ENCODE measurements at places on chromosomes 7 and 10. TPM values are rescaled to one million over a fixed set of nuclear protein-coding genes. Genes with fewer than 3 reads are reported as not detected.

DNA sequence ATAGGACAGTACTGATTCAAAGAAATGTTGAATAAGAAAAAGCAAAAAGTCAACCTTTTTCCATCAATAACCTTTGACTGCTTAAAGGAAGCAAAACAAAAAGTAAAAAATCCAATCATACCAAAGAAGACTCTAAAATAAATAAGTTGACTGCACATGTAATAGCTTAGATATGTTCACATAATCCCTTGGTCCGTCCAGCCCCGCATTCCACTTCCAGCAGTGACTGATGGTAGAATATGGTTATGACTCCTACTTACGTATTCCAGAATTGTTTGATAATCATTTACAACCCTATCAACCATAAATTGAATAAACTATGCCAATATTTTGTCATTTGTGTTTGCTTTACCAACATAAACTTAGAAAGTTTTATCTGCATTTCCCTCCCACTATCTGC lies 77.9 kb downstream of the CTNNA3 start:
- DNase-seq = no peak

- no peak for DNase-seq
Measured at GRCh38 chr10:78764436-78764835, 304.3 kb upstream of the ZMIZ1 start.

DNA sequence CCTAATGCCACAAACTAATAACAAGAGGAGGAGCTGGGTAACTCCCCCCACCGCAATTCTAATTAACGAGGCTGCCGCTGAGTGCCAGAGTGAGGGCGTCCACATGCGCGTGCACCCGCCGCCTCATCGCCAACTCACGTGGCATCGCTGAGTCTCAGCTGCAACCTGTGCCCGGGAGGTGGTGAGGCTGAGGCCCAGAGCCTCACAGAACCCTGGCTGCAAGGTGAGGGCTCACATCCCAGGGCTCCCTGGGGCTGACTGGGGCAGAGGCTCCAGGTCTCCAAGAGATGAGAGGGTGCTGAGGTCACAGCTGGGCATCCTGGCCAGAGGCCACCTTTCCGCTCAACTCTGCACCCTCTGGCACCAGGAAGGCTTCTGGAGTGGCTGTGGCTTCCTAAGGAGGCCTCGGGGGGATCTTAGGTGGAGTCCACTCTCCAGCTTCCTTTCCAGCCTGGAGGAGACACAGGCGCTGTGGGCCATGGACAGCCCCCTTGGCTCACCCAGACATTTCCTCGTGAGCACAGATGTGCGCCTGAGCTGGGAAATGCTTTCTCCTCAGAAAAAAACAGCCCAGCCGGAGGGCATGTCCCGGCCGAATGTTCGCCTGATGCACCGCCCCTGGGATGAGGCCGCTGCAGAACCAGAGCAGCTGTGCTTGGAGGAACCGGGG lies 242.6 kb downstream of the MAD1L1 start:
- peak; percentile 49 for DNase-seq

UTF1 gene
- not detected for total RNA-seq

DNA sequence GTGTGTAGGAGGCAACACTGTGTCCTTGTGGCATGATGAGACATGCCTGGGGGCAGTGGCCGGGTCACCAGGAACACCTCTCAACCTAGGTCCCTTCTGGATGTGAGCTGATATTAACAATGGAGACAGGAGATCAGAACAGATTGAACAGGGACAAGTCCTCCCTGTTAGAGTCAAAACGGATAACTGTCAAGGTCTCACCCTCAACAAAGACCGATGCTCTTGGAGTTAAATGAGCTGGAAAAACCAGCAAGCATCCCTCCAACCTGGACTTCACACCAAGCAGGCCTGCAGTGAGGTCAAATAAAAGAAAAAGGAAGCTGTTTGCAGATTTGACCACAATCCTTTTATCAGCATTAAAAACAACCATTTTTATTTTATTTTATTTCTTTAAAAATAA lies 49.0 kb downstream of the SLIT1 start:
- DNase-seq = no peak

- DNase-seq = no peak
Measured at GRCh38 chr10:20117471-20117870, 301.2 kb downstream of the PLXDC2 start.

ADRB1 gene
- total RNA-seq = 0.79 TPM

DNA sequence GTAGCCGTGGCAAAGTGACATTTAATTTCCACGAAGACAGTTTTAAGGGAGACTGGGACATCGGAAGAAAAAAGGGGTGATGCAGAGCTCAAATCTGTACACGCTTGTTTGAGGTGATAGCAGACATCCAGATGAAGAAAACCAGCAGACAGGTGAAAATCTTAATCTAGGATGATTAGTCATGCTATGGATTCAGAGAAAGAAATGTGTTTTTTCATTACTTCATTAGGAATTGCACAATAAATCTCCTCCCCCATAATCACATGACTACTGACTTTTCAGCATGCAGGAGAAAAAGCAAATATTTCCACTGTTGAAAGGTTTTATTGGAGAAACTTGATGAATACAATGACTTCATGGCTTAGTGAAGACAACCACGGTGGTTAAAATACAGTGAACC lies 2.5 kb downstream of the NUDT5 start:
- DNase-seq = no peak

FXYD4 gene
- total RNA-seq = not detected

DNA sequence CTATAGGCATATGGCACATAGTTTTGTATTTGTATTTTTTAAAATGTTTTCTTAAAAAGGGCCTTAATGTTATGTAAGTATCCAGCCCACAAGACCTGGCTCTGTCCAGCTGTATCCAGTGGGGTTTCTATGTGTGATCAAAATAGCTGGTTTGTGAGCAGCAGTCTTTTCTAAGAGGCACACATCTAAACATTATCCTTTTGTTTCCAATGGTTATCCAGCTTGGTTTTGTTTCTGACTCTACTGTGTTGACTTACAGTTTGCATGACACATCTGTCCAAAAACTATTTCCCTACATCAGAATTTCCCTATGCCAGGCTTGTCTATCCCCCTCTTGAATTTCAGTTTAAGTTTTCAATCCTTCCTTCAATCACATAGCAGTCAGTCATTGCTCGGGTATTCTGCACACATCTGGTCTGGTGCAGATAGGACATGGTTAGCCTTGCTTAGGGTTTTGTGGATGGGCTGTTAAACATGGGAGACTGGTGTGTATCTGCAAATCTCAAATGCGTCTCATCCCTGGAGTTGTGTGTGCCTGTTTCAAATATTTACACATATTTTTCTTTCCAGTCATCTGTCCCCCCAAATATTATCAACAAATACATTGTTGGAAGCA lies 104.2 kb downstream of the SAMD9 start:
- no peak for DNase-seq

SPACDR gene
- total RNA-seq = 0.49 TPM

GRCh38 chr10:103587073-103587472 lies 93.6 kb downstream of the NEURL1 start:
- no peak for DNase-seq

TRIL gene
- total RNA-seq = 21.8 TPM

Data from skin of body (tissue), 3 donors.